ENCODE measurements at places on chromosomes 2 and 18.

GRCh38 chr18:14089781-14090180 lies 42.5 kb downstream of the ZNF519 start:
- DNase-seq, result no peak

DNA sequence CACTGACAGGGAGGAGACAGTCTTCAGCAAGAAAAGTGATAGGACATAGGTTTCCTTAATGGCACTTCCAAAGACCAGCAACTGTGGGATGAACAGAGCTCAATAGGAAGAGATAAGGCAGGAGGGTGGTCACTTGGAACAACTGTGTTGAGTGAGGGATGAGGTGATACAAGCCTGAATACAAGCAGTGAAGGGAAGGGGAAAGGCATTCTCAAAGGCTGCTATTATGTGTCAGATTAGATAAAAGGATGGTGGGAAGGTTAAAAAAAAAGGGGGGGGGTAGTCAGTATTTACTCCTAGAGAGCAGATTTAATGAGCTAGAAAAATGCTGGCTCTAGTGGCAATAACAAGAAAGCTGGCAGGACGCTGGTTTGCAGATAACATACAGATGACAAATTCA lies 25.7 kb downstream of the CCBE1 start:
- no peak for DNase-seq

DNA sequence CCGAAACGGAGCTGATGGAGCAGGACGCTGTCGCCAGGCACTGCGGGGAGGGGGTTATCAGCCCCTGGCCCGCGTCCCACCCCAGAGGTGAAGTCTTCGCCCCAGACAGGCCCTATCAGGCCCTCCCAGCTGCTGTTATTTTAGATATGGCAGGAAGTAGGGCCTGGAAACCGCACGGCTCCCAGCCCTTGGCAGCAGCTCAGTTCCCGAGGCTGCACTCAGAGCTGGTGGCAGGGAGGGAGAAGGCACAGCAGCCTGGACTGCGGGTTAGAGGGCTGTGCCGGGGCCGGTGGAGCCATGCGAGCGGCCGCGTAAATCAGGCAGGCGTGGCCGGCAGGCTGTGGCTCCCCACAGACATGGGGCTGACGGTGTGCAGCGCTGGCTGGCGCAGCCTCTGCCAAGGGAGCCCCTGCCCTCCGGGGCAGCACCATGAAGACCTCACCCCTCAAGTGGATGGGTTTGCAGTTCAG lies 111.4 kb downstream of the NFATC1 start:
- no peak for DNase-seq

DNA sequence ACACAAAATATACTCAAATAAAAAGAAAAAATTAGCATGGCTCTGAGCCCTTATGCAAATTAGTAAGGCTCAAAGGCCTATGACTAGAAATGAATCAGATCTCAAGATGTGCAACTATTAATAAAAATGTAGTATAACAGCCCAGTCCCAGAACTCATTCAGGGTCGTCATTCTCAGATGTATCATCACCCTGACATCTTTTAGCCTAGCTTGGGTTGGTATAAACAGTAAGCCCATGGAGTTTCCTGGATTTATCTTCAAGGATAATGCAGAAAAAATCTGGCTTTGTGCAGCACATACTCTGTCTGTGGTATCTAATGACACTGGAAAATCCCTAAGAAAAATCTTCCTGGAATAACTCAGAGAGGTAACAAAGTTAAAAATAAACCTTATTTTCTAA lies 239.3 kb downstream of the ZNF385B start:
- no peak for DNase-seq

DNA sequence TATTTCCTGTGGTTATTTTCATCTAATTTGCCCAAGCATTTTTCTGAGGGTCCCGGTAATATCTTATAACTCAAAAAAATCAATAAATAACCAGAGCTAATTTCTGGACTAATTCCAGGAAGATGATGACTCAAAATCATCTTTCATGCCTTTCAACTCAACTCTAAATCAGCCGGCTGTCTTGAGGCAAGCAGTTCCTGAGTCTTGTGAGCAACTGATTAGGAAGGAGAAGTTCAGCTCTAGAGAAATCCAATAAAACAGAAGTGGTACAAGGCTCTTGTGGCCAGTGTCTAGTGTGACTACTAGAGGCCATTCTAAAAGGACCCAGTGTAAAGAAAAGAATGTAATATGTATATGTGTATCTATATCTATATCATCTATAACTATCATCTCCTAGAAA lies 890.4 kb downstream of the TRIB2 start:
- DNase-seq, result no peak
